NCI-H1048 (cell line): ENCODE measurements at places on chromosomes 1 and 21.
A peak's percentile ranks its signal among the peaks of the same experiment; 100 is the strongest.

GRCh38 chr1:117051224-117052064 is 8.7 kb upstream of the TTF2 start:
- no peak for DNase-seq

DNA sequence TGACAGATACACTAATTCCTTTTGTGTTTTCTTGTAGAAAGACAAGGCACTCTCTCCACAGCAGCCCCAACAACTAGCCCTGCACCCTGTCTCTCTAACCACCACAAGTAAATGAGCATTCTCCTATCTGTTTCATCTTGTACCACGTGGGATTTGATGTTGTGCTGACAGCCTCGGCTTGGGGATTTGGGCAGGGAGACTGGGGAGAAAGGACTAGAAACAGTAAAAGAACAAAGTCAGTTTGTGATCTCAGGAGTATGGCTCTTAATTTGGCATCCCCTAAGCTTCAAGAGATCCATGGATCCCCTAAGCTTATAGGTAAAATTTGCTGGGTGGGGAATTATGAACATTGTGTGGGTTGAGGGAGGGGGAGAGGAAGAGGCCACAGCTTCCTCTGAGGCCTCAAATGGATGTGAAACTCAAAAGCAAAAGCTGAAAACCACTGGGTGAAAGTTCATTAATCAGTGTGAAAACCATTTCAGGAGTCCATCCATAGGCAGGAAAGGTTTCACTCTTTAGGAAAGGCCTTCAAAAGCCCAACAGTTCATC is 3.1 kb downstream of the C1orf162 start:
- DNase-seq: no peak

DNA sequence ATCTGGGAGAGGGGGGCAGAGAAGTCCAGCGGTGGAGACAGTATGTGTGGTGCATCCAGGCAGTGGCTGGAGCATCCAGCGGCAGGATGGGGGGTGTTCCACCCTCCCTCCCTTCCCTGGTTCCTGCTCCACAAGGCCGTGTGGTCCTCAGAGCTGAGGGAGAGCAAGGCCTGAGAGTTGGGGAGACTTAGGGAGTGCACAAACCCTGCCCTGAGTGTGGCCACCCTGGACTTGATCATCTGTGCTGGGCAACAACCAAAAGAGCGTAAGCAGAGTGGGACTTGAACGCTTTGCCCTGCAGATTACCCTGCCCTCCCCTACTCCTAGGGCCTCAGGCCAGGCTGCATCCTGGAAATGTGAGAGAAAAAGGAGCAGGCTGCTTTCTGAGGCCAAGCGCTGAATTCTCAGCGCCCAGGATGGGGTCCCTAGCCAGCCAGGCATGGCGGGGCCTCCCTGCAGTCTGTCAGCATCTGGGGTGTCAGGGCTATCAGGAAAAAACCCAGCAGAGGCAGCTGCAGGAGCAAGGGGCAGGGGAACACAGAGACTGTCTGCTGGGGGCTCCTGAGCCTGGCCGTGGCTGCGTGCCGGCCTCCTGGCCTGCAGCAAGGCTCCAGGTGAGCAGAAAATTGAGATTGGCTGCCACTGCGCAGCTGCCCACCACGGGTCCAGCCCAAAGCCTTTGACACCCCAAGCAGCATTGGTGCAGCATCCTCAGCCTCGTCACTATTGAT is 266.2 kb downstream of the NPHP4 start:
- DNase-seq: no peak

DNA sequence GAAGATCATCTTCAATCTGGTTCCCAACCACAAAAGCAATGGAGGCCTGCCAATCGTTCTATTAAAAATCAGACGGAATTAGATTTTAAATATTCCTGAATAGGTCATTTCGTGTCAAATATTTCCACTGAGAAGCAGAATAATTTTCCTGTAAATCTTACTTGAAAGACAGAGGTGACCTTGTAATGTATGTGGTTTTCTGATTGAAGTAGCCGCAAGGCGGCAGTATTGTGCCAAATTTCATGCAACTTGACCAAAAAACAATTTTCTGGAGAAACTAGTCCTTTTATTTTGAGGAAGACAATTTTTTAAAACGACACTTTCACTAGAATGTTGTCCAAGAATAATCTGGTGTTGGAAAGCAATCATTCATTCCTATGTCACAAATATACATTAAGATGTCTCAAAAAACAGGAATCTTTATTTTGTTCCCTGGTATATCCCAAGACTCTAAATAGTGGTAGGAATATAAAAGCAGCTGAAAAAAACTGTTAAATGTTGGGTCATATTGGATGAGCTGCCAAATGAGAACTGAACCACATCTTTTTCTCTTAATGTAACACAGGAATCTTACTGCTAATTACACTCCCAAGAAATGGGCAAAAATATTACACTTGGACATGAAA is 33.6 kb downstream of the SPAG17 start:
- peak; percentile 26 for DNase-seq

DNA sequence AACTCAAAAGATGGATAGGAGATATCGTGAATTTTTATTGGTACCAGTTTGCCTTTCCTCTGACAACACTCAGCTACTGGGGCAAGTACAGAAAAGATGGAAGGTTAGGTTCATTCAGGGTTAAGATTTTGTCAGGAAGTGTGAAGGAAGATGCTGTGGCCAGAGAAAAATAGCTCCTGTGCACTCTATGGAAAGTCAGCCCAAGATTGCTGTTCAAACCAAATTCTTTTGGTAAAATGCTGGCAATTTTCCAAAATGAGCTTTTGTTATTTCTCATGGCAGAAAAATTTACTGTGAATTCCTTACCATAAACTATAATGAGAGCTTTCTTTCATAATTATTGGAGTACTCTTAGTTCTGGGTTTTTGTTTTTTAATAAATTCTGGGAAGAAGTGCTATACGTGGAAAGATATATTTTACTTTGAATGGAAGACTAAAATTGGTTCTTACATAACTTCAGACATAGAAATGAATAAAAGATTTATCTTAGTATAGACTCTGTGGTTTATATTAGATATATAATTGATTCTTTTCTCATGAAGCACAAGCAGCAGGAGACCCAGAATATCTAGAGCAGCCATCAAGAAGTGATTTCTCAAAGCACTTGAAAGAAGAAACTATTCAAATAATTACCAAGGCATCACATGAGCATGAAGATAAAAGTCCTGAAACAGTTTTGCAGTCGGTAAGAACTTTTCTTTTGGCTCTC is 112.2 kb downstream of the USP25 start:
- DNase-seq: peak; percentile 11

DNA sequence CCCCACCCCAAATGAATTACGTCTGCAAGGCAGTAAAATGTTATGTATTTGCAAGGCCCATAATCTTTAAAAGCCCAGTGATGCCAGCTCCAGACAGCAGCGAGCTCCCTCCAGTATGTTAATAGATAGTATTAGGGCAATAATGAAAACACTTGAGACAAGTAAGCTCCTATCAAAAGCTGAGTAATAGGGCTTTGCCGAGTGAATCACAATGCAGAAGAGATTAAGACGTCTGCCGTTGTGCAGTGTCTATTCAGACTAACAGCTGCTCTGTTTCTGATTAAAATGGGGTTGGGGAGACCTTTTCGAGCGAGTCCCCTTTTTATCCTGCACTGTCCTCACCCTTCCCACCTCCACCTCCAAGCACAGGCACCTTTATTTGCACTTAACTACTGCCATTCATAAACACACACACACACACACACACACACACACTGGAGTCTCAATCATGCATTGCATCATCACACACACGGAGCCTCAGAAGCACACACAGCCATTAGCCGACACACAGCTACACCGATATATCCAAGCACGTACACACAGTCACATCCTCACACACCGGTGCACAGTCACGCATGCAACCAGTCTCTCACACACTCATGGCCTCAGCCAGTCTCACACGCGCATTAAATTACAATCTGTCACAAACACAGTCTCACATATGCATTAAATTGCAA is 46.0 kb upstream of the FOXO6 start:
- DNase-seq: no peak

- DNase-seq: no peak
These were observed 12.5 kb downstream of the RPS6KA1 start for GRCh38 chr1:26541816-26542711.

DNA sequence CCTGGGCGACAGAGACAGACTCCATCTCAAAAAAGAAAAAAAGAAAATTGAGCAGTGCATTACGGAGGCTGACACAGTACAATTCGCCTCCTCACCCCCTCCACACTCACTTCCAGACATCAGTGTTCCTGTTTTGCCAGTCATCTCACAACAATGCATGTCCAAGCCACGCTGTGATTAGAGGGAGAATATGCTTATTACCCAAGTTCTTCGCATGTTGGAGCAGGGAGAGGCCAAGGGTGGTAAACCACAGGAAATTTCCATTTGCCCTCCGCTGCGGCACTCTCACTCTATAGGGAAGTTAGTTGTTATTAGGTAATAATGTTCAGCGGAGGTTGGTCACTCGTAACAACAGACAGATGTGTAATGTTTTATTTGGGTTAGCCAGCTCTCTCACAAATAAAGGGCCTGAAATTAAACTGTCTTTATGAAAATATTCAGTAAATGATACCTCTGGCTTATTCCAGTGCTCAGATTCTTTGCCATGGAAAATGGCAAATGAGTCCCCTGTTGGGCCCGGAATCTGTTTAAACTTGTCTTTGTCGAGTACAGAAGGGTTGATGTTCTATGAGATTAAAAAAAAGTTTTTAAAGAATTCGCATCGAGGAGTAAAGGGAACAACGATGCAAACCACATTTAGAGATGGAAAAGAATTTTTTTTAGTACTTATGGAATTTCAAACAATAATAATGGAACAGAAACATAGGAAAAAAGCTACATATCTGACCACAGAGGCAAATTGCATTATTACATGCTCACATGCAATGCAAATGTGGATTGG is 33.1 kb downstream of the KCNJ15 start:
- DNase-seq: no peak

DNA sequence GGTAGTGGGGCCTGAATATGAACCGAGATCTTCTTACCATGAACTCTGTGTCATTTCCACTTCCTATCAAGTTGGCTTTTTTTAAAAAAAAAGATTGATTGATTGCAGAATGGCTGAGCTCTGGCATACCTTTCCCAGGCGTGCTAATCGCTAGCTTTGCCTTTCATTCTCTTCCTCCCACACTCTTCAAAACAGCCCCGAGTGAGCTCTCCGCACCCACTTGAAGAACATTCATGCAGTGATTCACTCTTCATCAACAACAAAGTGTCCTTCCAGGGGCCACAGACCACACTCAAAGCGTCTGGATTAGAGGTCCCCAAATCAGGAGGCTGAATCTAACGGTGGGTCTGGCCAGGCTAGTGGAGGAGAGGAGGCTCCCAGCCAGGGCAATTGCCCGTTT is 96.3 kb upstream of the GALNT2 start:
- DNase-seq: no peak

GRCh38 chr1:905071-905749 is 18.5 kb upstream of the SAMD11 start:
- DNase-seq: no peak

DNA sequence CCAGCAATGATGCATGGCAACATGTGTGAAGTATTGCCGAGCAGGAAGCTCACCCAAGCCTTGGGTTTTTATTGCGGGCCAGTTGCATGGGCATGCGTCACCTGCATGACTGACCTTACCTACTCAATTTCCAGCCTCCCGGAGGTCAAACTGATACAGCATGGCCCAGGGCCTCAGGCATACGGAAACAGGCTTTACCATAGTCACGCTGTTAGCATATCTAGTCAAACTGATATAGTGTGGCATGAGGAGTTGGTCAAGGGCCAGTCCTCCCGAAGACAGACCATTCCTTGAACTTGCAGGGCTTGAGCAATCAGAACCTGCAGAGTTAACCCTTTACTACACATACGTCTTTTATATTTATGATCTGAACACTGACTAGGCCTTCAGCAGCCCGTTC is 6.4 kb upstream of the DUSP12 start:
- no peak for DNase-seq

- no peak for DNase-seq
These were observed 7.8 kb downstream of the CAPZB start for GRCh38 chr1:19477284-19478249.

- DNase-seq: no peak
These were observed 534.8 kb upstream of the NCAM2 start for GRCh38 chr21:20463362-20463761.

DNA sequence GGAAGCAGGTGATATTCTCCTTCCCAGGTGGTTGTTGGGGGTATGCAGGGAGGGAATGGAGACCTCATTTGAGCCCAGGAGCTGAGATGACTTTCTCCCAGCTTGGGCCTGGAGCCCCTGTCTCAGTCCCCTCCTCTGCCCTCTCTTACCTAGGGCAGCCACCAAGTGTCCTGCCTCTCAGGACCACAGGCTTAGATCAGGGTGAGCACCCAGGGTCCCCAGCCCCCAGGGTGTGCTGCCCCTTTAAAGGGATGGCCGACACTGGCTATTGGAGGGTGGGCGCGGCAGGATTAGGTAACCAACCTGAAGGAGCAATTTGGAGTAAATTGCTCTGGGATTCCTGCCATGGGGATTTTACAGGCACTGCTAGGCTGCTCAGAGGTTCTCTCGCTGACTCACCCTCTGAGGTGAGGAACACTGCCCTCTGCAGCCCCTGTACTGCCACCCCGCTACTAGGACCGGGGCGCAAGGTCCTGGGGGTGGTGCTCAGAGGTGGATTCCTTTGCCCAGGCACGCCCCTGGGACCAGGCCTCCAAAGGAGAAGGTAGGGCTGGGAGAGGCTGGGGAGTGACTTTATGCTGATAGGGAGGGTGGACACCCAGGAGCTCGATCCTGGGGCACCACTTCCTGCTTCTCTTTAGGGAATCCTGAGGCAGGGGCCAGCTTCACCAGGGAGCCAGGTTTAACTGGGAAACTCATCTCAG is 1.5 kb downstream of the RPS6KA1 start:
- peak; percentile 34 for DNase-seq

DNA sequence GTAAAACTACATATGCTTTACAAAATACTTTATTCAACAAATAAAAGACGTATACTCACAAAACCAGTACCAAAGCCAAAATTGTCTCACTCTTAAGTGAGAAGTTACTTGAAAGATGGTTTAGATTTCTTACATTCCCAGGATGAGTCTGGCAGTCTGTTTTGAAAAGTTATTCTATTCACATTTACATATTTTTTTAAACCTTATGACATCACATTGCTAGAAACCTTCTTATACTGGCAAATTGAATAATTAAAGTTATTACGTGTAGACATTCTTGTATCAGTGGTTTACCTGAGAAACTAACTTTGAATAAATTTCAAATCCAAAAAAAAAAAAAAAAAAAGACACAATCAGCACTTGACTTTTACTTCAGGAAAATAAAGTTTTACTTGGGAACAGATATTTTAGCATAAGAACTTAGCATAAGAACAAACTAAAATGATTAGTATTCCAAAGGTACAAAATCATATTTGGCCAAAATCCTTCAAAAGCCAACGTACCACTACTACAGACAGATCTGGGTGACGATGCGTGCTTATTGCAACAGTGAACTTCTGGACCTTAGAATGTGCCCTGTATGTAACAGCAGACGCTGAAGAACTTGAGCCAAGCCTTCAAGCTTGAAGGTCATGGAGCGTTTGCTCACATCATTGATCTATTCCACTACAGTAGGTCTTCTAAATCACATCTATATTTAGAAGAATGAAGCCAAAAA is 2.5 kb downstream of the CDC42BPA start:
- no peak for DNase-seq

DNA sequence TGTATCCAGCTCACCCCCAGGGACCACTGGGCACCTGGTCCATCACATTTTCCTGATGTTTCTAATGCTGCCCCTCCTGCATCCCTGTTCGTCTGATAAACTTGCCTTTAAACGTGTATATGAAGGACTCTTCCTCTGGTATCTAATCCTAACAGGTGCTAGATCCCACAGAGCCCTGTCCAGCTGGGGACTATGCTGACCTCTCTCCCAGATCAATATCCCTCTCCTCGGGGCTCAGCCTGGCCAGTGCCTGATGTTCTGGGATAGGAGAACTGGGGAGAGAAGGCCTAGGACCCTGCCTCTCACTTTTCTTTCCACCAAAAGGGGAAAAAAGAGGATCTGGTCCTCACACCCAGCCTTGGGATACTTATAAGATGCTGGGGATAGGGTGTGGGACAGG is 1.4 kb upstream of the SLC5A9 start:
- no peak for DNase-seq
